ENCODE measurements at places on chromosomes 5 and 9. TPM values are rescaled to one million over a fixed set of nuclear protein-coding genes. Genes with fewer than 3 reads are reported as not detected.

DNA sequence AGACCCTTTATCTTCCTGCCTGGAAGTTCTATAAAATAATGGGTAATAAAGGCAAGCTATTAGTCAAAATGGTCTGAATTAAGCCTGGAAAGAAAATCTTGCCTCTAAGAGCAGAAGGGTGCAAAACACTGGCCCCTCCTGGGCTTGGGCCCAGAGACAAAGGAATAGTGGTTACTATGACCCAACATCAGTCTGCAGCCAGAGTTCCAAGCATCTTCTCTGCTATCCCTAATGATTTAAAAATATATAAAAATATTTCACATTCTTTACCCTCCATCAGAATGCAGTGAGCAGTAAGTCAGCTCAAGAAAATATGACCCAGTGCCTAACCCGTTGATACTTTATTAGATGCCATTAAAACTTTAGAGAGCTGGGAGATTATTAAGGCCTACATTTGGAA, 14.7 kb downstream of the TNFAIP8 start:
- H3K4me3 ChIP-seq: no peak overlapping the region
- no peaks in the 10 kb centered on the region for H3K27me3 ChIP-seq
- no peak for DNase-seq
- no peak overlapping the region for H3K27ac ChIP-seq
- no peaks in the 10 kb centered on the region for H3K36me3 ChIP-seq

Gene GPR21
- not detected for total RNA-seq

Gene C5orf52
- total RNA-seq: not detected

Gene AIF1L
- total RNA-seq: 0.19 TPM

DNA sequence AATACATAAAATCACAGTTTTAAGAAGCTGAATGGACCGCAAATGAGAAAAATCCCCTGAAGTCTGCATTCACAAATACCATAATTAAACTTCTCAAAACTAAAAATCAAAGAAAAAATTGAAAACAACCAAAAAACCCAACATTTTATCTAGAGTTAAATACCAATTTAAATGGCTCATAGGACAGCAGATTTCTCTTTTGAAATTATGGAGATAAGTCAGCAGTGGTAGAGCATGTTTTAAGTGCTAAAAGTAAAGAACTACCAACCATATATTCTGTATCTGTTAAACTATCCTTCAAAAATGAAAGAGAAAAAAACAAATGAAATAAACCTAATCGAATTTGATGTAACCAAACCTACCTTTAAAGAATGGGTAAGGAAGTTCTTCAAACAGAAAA, 862.8 kb downstream of the TAF11L14 start:
- H3K36me3 ChIP-seq: no peaks in the 10 kb centered on the region
- DNase-seq: no peak
- no peaks in the 10 kb centered on the region for H3K4me1 ChIP-seq
- H3K27ac ChIP-seq: no peak overlapping the region
- H3K27me3 ChIP-seq: no peaks in the 10 kb centered on the region

- no peaks in the 10 kb centered on the region for H3K36me3 ChIP-seq
- H3K27me3 ChIP-seq: no peaks in the 10 kb centered on the region
- H3K4me3 ChIP-seq: no peak overlapping the region
- no peaks in the 10 kb centered on the region for H3K4me1 ChIP-seq
- no peak overlapping the region for H3K27ac ChIP-seq
- DNase-seq: no peak
Measured at GRCh38 chr5:2261004-2261703, 378.4 kb upstream of the IRX4 start.

DNA sequence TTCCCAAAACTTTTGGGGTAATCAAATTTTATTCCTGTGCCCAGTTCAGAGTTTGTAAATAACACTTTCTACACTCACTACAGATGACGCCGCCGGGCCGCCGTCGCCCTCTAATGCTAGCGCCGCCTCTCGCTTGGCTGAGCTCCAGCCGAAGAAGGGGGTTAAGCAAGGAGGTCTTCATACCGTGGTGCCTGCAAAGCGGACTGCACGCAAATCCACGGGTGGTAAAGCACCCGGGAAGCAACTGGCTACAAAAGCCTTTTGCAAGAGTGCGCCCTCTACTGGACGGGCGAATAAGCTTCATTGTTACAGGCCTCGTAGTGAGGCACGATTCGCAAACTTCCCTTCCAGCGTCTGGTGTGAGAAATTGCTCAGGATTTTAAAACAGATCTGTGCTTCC, 280.4 kb downstream of the MEF2C start:
- H3K36me3 ChIP-seq: no peaks in the 10 kb centered on the region
- DNase-seq: no peak
- no peaks in the 10 kb centered on the region for H3K27me3 ChIP-seq

- no peaks in the 10 kb centered on the region for H3K36me3 ChIP-seq
- no peak overlapping the region for H3K4me3 ChIP-seq
- H3K4me1 ChIP-seq: no peaks in the 10 kb centered on the region
- no peak for DNase-seq
- H3K27me3 ChIP-seq: no peaks in the 10 kb centered on the region
Measured at GRCh38 chr9:126752881-126753670, 51.8 kb upstream of the ZBTB43 start.

DNA sequence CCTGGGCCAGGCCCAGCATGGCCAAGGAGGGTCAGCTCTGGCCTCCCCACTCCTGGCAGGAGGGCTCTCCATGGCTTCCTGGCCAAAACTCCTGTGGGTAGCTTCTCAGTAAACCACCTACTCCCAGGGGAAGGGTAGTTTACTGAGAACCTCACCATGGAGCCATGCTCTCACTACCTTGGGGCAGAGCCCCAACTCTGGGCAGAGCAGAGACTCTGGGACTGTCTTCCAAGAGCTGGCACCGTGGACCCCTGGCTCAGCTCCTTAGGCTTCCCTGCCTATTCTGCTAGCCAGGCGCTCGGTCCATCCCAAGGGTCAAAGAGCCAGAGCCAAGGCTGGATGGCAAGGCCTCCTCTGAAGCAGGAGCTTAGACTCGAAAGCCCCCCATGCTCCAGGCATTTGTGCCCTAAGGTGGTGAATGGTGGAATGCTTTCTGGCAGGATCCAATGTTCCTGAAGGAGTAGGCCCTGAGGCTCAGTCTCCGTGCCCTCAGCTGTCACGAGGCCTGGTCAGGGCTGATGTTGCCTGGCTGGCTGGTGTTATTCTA, 19.6 kb downstream of the TCF7 start:
- no peak for DNase-seq
- no peak overlapping the region for H3K27ac ChIP-seq
- H3K27me3 ChIP-seq: no peaks in the 10 kb centered on the region

GRCh38 chr5:14834584-14835550, 36.7 kb downstream of the ANKH start:
- DNase-seq: no peak
- no peak overlapping the region for H3K27ac ChIP-seq
- H3K4me1 ChIP-seq: no peaks in the 10 kb centered on the region
- H3K36me3 ChIP-seq: no peaks in the 10 kb centered on the region
- no peaks in the 10 kb centered on the region for H3K27me3 ChIP-seq

Gene FABP6
- total RNA-seq: not detected

- no peak for DNase-seq
- H3K36me3 ChIP-seq: 0 out of 2 replicates have a peak, but pooled peaks cover 4% of the 10 kb centered on the region
- H3K27ac ChIP-seq: no peak overlapping the region
- no peaks in the 10 kb centered on the region for H3K27me3 ChIP-seq
- no peak overlapping the region for H3K4me3 ChIP-seq
Measured at GRCh38 chr5:93596676-93597490, 13.9 kb downstream of the NR2F1 start.

- H3K27me3 ChIP-seq: no peaks in the 10 kb centered on the region
- no peaks in the 10 kb centered on the region for H3K36me3 ChIP-seq
- no peak overlapping the region for H3K27ac ChIP-seq
- peaks cover 9% of the 10 kb centered on the region for H3K4me1 ChIP-seq
- no peak overlapping the region for H3K4me3 ChIP-seq
Measured at GRCh38 chr9:6938447-6938846, 180.7 kb downstream of the KDM4C start.

- H3K27me3 ChIP-seq: no peaks in the 10 kb centered on the region
- H3K36me3 ChIP-seq: no peaks in the 10 kb centered on the region
- H3K27ac ChIP-seq: no peak overlapping the region
- no peak overlapping the region for H3K4me3 ChIP-seq
- H3K4me1 ChIP-seq: peaks cover 4% of the 10 kb centered on the region
Measured at GRCh38 chr9:78294290-78295176, 2.4 kb upstream of the PSAT1 start.

Gene C6
- not detected for total RNA-seq

Gene PCDHGA12
- total RNA-seq: 0.34 TPM

DNA sequence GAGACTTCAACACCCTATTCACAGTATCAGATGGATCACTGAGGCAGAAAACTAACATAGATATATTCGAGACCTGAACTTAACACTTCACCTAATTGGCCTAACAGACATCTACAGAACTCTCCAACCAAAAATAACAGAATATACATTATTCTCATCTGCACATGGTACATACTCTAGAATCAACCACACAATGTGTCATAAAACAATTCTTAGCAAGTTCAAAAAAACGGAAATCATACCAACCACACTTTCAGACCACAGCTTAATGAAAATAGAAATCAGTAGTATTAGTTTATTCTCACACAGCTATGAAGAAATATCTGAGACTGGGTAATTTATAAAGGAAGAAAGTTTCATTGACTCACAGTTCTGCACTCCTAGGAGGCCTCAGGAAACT, 387.9 kb downstream of the DEPDC1B start:
- H3K4me3 ChIP-seq: no peak overlapping the region
- no peaks in the 10 kb centered on the region for H3K27me3 ChIP-seq
- H3K36me3 ChIP-seq: no peaks in the 10 kb centered on the region

Gene OR1L4
- total RNA-seq: not detected

Gene CAPSL
- not detected for total RNA-seq

DNA sequence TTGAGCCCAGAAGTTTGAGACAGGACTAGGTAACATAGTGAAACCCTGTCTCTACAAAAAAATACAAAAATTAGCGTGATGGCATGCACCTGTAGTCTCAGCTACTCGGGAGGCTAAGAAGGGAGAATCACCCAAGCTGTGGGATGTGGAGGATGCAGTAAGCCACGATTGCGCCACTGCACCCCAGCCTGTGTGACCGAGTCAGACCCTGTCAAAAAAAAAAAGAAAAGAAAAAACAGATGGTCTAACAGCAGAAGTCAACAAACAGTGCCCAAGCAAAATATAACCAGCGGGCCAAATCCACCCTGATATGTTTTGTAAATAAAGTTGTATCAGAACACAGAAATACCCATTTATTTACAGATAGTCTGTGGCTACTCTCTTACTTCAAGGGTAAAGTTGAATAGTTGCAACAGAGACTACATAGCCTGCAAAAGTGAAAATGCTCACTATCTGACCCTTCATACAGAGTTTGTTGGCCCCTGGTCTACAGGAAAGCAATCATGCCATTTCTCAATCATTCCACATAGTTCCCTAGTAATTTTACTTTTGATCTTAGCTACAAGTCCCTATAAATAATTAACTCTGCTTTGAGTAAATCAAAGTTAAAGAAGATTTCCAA, 383.7 kb downstream of the TLE1 start:
- no peaks in the 10 kb centered on the region for H3K4me1 ChIP-seq
- DNase-seq: no peak
- H3K27me3 ChIP-seq: no peaks in the 10 kb centered on the region
- H3K36me3 ChIP-seq: no peaks in the 10 kb centered on the region

- H3K36me3 ChIP-seq: no peaks in the 10 kb centered on the region
- peaks cover 6% of the 10 kb centered on the region for H3K4me1 ChIP-seq
- no peaks in the 10 kb centered on the region for H3K27me3 ChIP-seq
- H3K27ac ChIP-seq: no peak within 1 kb of the TSS
Measured at GRCh38 chr5:33936381-33937016, at the start of gene RXFP3. Gene RXFP3, plus strand, starts transcription at chr5:33936386. Its CDS starts 355 bp downstream, at chr5:33936741.

Gene EIF4E1B
- total RNA-seq: not detected

DNA sequence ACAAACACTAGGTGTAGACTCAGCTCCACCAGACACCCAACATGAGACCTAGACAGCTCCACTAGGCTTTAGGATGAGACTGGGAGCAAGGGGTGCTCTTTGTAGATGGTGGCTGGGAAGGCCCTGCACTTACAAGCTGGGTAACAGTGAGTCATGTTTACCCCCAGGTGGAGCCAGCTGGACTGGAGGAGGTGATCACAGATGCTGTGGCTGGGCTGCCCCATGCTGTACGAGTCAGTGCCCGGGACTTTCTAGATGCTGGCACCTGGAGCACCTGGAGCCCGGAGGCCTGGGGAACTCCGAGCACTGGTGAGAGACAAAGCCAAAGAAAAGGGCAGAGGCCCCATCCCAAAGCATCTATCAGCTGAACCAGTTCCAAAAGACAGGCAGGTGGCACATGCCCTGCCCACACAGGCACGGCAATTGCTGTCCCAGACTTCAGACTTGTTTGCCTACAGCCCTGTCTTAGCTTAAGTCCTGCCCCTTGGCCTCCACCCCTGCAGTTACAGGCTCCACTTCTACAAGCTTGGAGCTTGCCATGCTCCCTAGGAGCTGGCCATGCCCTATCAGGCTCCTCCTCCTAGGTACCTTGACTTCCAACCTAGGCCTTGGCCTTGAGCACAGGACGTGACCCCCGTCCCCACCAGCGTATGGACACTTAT, 2.7 kb downstream of the CCL27 start:
- H3K4me3 ChIP-seq: no peak overlapping the region
- DNase-seq: no peak
- H3K4me1 ChIP-seq: no peaks in the 10 kb centered on the region

DNA sequence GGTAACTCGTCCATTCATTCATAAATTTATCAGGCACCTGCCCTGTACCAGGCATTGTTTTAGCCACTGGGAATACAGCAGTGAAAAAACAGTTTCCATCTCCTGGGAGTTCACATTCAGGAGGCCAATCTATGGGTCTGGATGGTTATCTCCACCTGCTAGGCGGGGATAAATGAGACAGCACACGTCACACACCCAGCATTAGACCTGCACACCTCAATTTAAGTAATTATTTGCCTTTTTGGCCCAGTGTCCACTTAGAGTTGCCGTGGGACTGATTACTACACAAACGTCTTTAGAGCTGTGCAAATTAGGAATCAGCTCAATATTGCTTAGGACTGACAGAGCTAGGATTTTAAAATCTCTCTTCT, 46.1 kb downstream of the STK10 start:
- H3K36me3 ChIP-seq: peaks cover 24% of the 10 kb centered on the region
- no peak overlapping the region for H3K4me3 ChIP-seq
- DNase-seq: no peak
- H3K4me1 ChIP-seq: peaks cover 48% of the 10 kb centered on the region

DNA sequence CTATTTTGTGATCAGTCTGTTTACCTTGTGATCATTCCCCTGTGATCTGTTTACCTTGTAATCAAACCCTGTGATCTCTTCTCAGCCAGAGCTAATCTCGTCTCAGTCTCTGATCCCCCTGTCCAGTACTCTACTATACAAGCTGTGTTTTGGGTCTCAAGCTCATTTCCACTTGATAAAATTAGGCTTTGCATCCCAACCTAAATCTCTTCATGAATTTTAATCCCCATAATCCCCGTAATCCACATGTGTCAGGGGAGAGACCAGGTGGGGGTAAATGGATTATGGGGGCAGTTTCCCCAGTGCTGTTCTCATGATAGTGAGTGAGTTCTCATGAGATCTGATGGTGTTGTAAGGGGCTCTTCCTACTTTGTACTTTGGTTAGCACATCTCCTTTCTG, 157.2 kb downstream of the PRR16 start:
- DNase-seq: no peak
- H3K4me3 ChIP-seq: no peak overlapping the region
- H3K27ac ChIP-seq: no peak overlapping the region

GRCh38 chr9:68920921-68921320, 93.0 kb downstream of the PRKACG start:
- H3K4me3 ChIP-seq: no peak overlapping the region
- H3K36me3 ChIP-seq: no peaks in the 10 kb centered on the region

- no peaks in the 10 kb centered on the region for H3K36me3 ChIP-seq
- no peaks in the 10 kb centered on the region for H3K27me3 ChIP-seq
- no peak for DNase-seq
- no peak overlapping the region for H3K27ac ChIP-seq
- no peaks in the 10 kb centered on the region for H3K4me1 ChIP-seq
Measured at GRCh38 chr9:27460226-27461023, 63.7 kb upstream of the IFNK start.
